ENCODE measurements at places on chromosomes 12 and 14.

- H3K36me3 ChIP-seq: no peaks in the 10 kb centered on the region
- peak; percentile 13 for DNase-seq
- H3K4me1 ChIP-seq: peaks cover 21% of the 10 kb centered on the region
- H3K27ac ChIP-seq: no peak overlapping the region
- H3K4me3 ChIP-seq: no peak overlapping the region
- H3K27me3 ChIP-seq: peaks cover 8% of the 10 kb centered on the region
These were observed 40.1 kb downstream of the SMIM41 start for GRCh38 chr12:52119398-52120254.

GRCh38 chr12:45327823-45328383, 112.0 kb downstream of the ANO6 start:
- no peaks in the 10 kb centered on the region for H3K27me3 ChIP-seq
- peaks cover 10% of the 10 kb centered on the region for H3K36me3 ChIP-seq
- no peaks in the 10 kb centered on the region for H3K4me1 ChIP-seq
- no peak overlapping the region for H3K27ac ChIP-seq

- no peak overlapping the region for H3K27ac ChIP-seq
- H3K36me3 ChIP-seq: no peaks in the 10 kb centered on the region
- no peak overlapping the region for H3K4me3 ChIP-seq
- no peaks in the 10 kb centered on the region for H3K4me1 ChIP-seq
- H3K27me3 ChIP-seq: no peaks in the 10 kb centered on the region
These were observed 1630.2 kb upstream of the FLRT2 start for GRCh38 chr14:83899706-83900105.

GRCh38 chr12:127790376-127790775, 476.6 kb upstream of the TMEM132C start:
- no peak for DNase-seq
- no peak overlapping the region for H3K27ac ChIP-seq
- no peak overlapping the region for H3K4me3 ChIP-seq

- H3K4me3 ChIP-seq: no peak overlapping the region
- H3K4me1 ChIP-seq: no peaks in the 10 kb centered on the region
- no peak overlapping the region for H3K27ac ChIP-seq
- no peaks in the 10 kb centered on the region for H3K27me3 ChIP-seq
- DNase-seq: no peak
- peaks cover 78% of the 10 kb centered on the region for H3K36me3 ChIP-seq
These were observed 30.4 kb upstream of the SUPT16H start for GRCh38 chr14:21414137-21414631.

DNA sequence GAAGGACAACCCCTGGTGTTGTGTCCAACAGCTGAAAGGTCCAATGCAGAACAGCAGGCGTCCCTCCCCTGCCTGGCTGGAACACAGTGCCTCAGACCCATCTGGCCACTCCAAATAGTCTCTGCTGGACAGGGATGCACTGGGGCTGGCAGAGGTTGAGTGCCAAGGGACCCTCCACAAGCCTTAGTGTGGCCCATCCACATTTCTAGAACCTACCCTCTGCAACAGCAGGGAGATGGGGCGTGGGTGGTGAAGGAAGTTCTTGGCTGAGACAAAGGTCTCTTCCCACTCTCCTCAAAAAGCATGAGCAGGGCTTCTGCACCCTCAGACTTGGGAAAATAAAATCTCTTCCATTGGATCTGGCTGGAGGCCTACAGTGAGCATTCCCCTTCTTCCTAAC, 36.5 kb downstream of the LTBP2 start:
- H3K4me1 ChIP-seq: peaks cover 51% of the 10 kb centered on the region
- DNase-seq: no peak
- H3K36me3 ChIP-seq: no peaks in the 10 kb centered on the region
- H3K4me3 ChIP-seq: no peak overlapping the region
- peaks cover 4% of the 10 kb centered on the region for H3K27me3 ChIP-seq

GRCh38 chr12:5912011-5912410, 33.0 kb downstream of the ANO2 start:
- H3K4me3 ChIP-seq: no peak overlapping the region
- no peaks in the 10 kb centered on the region for H3K4me1 ChIP-seq
- H3K27ac ChIP-seq: no peak overlapping the region
- H3K27me3 ChIP-seq: peaks cover 6% of the 10 kb centered on the region
- no peak for DNase-seq

- H3K27ac ChIP-seq: no peak overlapping the region
- no peaks in the 10 kb centered on the region for H3K27me3 ChIP-seq
- no peaks in the 10 kb centered on the region for H3K4me1 ChIP-seq
- DNase-seq: no peak
- H3K4me3 ChIP-seq: no peak overlapping the region
These were observed 34.5 kb upstream of the ARID2 start for GRCh38 chr12:45695035-45695434.

- no peak overlapping the region for H3K27ac ChIP-seq
- no peak for DNase-seq
- H3K4me3 ChIP-seq: no peak overlapping the region
- H3K36me3 ChIP-seq: no peaks in the 10 kb centered on the region
- H3K27me3 ChIP-seq: no peaks in the 10 kb centered on the region
These were observed 532.5 kb downstream of the VRK1 start for GRCh38 chr14:97329701-97330100.

GRCh38 chr12:106976668-106977067, 10.3 kb downstream of the MTERF2 start:
- H3K4me3 ChIP-seq: no peak overlapping the region
- H3K36me3 ChIP-seq: peaks cover 10% of the 10 kb centered on the region
- DNase-seq: no peak
- no peaks in the 10 kb centered on the region for H3K27me3 ChIP-seq

- H3K4me1 ChIP-seq: peaks cover 4% of the 10 kb centered on the region
- no peak overlapping the region for H3K27ac ChIP-seq
- H3K4me3 ChIP-seq: no peak overlapping the region
- no peak for DNase-seq
These were observed 56.4 kb downstream of the PTGER2 start for GRCh38 chr14:52370406-52370935.

GRCh38 chr14:41144370-41144769, 462.3 kb upstream of the LRFN5 start:
- H3K27me3 ChIP-seq: no peaks in the 10 kb centered on the region
- no peak for DNase-seq
- no peak overlapping the region for H3K27ac ChIP-seq
- no peak overlapping the region for H3K4me3 ChIP-seq
- no peaks in the 10 kb centered on the region for H3K36me3 ChIP-seq

Measured in CD4-positive, alpha-beta T cell (primary cell).